ENCODE measurements at places on chromosomes 2 and 18.

DNA sequence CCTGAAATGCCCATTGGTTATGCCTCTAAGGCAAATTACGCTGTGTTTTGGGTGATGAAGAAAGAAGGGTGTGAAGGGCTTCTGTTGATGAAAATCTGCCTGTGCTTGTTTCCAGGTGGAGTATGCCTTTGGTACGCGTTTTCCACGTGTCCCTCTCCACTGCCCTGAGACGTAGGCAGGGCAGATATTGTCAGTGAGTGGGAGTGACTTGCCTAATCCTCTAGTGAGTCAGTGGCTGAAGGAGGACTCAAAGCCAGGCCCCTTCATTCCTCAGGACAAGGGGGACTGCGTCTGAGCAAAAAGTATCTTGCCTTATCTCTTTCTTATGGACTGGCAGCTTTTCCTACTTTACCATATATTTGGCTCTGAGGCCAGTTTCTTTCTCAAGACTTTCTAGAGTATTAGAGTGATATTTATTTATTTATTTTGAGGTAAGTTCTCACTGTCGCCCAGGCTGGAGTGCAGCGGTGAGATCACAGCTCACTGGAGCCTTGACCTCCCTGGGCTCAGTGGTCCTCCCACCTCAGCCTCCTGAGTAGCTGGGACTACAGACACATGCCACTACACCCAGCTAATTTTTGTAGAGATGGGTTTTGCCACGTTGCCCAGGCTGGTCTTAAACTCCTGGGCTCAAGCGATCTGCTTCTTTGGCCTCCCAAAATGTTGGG is 10.2 kb downstream of the RALB start:
- DNase-seq, result no peak

DNA sequence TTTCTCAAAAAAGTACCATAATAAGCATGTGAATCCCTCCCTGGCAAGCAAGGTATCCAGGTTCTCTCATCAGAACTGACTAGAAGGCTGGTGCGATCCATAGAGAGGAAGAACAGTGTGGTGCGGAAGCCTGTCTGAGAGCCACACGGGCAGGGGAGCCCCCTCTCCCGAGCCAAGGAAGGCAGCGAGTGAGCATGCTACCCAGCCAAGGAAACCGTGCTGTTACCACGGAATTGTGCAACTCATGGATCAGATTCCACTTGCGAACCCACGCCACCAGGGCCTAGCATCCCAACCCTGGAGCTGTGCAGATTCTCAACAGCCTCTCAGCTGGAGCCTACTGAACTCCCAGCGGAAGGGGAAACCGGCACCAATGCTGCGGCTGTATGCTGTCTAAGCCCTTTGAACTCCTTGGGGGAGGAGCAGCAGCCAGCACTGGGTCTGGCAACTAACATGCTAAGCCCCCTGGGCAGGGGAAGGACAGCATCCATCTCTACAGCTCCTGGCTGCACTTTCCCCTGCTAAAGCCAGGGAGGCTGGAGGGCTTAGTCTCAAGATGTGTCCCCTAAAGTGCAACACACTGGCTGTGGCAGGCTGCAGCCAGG is 823.1 kb downstream of the EPHA4 start:
- DNase-seq, result no peak

DNA sequence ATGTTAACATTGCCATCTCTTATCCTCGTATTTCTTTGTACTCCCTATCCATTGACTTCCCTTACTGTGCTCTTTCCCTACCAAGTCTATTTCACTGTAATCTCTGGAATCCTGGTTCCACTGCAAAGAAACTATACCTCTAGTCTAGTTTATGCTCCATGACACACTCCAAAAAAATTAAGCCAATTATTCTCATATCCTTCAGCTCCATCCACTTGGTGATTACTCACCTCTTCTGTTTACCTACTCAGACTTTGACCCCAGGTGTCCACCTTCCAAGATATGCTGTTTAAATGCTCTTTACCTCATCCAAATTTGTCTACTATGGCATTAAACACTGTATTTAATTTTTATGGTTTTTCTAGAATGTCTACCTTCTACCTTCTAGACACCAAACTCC is 137.9 kb downstream of the ATAD2B start:
- no peak for DNase-seq

DNA sequence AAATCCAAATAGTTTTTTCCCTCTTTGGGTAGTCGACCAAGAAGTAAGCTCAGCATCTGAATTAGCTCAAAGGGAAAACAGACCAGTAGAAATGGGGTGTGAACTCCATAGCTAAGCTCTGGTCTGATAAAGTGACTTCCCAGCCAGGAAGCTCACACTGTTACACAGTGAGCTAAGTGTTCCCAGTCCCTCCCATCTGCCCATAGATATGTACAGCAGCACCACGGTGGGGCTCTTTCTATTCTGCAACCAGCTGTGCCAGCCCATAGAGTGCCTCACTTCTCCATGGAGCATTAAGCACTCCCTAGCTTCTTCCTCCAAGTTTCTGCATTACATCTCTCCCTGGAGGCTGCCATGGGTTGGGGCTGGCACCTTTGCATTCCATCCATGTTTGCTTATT is 27.6 kb upstream of the NEMP2 start:
- DNase-seq, result peak; percentile 24

- DNase-seq, result no peak
These were observed 34.9 kb upstream of the TFCP2L1 start for GRCh38 chr2:121319941-121320340.

DNA sequence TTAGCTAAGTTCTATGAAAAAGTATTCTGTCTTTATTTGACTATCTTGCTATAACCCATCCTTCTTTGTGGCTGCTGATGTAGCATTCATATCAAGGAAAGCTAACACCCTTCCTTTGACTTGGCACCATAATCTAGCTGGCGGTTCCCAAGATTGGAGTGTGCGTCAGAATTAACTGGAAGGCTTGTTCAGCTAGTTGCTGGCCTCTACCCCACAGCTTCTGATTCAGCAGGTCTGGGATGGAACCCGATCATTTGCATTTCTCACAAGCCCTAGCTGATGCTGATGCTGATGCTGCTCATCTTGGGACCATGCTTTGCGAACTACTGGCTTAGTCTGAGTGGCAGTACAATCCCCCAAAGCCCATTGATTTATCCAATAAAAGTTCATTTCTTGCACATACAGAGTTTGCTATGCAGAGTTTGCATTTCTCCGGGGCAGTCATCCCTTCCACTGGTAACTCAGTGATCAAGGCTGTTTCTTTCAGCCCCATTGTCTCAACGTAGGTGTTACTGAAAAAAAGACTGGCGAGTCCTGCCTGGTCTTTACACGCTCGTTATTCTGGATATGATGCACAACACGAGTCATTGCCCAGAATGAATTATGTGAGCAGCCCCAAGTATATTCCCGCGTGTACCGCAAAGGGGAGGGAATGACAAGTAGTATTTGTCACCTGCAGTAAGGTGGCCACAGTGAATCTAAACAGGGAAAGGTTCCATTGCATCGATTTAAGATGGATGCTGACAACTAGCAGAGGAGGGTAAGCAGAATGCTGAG is 96.5 kb downstream of the ZNF532 start:
- no peak for DNase-seq

DNA sequence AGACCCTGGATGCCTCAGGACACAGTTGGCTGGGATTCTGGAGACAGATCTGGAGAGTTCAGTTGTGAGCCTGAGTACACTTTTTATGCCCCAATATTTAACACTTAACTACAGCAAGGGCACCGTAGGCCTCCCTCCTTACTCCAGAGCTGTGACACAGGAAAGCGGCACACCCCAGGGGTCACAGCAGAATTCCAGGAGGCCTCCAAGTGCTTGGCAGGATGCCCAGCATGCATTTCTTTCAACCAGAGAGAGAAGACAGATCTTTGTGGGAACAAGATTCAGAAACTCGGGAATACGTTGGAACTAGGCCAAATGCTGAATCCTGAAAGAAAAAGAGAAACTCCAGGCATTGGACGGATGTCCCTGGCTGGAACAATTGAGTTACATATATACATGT is 199.2 kb upstream of the NT5C1B start:
- peak; percentile 69 for DNase-seq

All from heart left ventricle (tissue), 16 donors.